ENCODE measurements at places on chromosomes 7 and 10. TPM values are rescaled to one million over a fixed set of nuclear protein-coding genes. Genes with fewer than 3 reads are reported as not detected.

NKX1-2 gene
- 0.02 TPM for total RNA-seq

PRKCQ gene
- total RNA-seq, result 0.22 TPM

TYW1 gene
- 25.9 TPM for total RNA-seq

MPP7 gene
- total RNA-seq, result 0.38 TPM

ANXA11 gene
- total RNA-seq, result 66.1 TPM

ATOH7 gene
- not detected for total RNA-seq

ENTPD1 gene
- not detected for total RNA-seq

ANKRD30A gene
- not detected for total RNA-seq

HOXA2 gene
- 1.8 TPM for total RNA-seq

TEX36 gene
- total RNA-seq, result not detected

VPS37D gene
- 3.6 TPM for total RNA-seq

GIGYF1 gene
- total RNA-seq, result 17.2 TPM

HMX2 gene
- 1.1 TPM for total RNA-seq

ITIH5 gene
- total RNA-seq, result not detected

SPDYE6 gene
- not detected for total RNA-seq

GALNT17 gene
- total RNA-seq, result 3.1 TPM

DNAJB12 gene
- 7.0 TPM for total RNA-seq

BMPER gene
- 3.0 TPM for total RNA-seq
